ENCODE measurements at places on chromosomes 11 and 22.
A peak's percentile ranks its signal among the peaks of the same experiment; 100 is the strongest.

DNA sequence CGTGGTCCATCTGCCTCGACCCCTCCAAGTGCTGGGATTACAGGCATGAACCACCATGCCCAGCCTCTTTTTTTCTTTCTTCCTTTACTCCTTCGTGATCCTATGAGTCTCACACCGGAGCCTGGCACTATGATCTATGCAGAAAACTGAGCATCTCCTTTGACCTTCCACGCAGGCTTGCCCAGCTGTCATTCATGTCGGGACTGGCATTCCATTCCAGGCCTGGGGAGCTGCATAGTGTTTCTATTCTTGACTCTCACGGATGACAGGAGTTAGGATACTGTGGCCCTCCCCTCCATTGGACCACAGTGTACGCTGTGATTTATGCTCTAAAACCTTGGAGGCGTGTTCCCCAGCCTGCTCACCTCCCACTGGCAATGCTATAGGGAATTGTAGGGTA, 611.8 kb downstream of the BRD1 start:
- no peak for DNase-seq

DNA sequence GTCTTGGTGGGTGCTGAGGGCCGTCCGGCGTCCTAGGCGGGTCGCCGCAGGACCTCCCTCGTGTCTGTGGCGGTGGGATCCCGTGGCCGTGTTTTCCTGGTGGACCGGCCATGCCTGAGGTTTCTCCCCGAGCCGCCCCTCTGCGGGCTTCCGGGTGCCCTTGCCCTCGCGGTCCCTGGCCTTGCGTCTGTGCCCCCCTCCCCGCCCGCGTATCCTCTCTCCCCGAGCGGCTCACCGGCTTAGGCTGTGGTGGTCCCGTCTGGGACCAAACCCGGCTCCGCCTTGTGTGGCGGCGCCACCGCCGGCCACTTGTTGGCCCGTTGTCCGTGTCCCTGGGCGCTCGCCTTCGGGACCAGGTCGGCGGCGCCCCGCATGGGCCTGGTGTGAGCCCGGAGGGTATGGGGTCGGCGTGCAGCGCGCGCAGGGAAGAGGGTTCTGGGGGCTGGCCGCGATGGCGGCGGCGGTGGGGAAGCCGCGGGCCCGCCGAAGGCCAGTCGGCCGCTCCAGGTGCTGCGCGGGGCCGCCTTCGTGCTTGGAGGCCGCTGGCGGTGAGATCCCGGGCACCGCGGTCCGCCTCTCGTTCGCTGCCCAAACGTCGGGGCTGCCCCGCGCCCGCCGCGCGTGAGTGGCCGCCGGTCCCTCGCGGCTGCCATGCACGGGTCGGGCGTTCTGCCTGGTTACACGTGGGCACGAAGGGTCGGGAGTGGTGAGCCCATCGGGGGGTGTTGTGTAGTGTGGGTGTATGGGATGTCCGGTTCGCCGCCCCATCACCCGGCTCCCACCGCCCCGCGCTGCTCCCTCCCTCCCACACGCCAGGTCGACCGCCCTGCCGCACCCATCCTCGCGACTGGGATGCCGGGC, 3899.1 kb upstream of the OR11H1 start:
- DNase-seq = no peak

DNA sequence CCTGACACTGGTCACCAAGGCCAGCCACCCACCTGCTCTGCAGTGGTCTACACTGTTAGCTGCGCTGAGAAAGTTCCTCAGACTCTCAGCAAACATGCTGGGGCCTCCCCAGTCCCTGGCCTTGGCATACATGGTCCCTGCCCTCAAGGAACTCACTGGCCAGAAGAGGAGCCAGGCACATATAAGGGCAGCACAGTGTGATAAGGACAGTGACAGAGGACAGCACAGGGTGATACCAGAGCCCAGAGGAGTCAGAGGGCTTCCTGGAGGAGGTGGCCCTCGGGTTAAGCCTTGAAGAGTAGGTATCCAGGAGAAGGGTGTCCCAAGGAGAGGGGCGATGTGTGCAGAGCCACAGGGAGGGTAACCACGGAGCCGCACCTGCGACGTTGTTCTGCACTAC, 624 bp downstream of the ART1 start:
- no peak for DNase-seq

DNA sequence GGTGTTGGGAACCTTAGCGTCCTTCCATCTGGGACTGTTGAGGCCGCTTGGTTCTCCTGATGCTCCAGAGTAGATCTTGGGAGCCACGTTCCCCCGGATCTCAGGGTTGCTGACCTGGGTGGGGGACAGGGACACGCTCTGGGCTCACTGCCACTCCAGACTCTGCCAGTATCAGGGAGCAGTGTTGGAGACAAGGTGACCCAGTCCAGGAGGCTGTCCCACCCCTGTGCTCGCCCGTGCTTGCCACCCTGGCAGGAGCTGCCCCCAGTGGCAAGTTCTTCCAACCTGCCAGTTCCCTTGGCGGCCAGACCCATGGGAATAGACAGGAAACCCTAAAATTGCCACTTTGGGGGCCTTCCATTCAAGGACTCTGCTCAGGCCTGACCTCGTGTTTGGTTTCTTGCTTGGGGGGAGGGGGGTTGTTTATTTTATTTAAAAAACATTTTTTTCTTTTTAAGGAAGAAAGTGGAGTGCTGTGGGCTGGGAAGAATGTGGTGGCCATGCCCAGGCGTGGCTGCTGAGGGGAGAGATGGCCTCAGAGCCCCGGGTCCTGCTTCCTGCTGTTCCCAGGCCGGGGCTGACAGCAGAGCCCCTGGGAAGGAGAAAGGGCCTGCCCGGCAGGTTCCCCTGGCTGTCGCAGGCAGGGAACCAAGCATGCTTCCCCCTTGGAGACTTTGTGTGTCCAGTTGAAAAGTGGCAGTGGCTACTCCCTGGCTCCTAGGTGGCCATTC, 7.2 kb downstream of the GRK2 start:
- DNase-seq = no peak

- no peak for DNase-seq
These were observed 3.3 kb downstream of the A4GALT start for GRCh38 chr22:42717197-42717928.

DNA sequence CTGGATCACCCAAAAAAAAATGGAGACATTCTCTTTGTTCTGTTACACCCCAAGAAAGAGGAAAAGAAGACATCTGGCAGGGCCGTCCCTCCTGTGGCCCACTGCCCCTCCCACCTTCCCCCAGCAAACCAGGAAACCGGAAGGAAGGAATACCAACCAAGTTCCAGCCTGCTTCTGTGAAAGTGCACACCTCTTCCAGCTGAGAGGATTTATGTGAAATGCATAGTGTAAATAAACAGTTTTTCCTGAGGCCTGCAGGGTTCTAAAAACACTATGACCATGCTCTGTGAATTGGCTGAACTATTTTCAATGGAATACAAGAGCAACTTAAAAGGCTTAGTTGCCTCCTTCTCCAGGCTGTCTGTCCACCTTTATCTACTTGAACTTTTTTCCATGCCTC, 50.0 kb upstream of the CHST1 start:
- DNase-seq = no peak

GRCh38 chr22:42364604-42365110, 67.5 kb downstream of the NFAM1 start:
- DNase-seq = no peak

GRCh38 chr11:75275581-75275980, 35.0 kb downstream of the TPBGL start:
- DNase-seq = no peak

GRCh38 chr11:63532799-63533475, 3.7 kb upstream of the PLAAT4 start:
- peak; percentile 28 for DNase-seq

- no peak for DNase-seq
These were observed 72.4 kb upstream of the CARD18 start for GRCh38 chr11:105211806-105212554.

GRCh38 chr11:109706945-109707344, 285.0 kb downstream of the C11orf87 start:
- no peak for DNase-seq

DNA sequence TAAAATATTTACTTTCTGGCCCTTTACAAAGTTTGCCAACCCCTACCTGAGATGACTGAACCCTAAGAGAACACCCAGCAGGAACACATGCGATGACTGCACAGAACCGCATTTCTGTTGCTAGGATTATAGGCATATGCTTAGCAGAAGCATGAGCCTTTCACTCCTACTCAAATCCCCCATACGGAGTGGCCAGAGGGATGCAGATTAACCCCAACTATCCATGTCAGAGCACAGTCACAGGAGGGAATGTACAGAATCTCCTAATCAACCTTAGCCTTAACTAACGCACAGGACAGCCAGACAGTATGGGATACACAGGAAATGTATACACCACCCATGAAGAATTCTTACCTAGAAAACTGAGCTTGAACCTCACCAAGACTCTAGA, 6.2 kb downstream of the HPS4 start:
- no peak for DNase-seq

DNA sequence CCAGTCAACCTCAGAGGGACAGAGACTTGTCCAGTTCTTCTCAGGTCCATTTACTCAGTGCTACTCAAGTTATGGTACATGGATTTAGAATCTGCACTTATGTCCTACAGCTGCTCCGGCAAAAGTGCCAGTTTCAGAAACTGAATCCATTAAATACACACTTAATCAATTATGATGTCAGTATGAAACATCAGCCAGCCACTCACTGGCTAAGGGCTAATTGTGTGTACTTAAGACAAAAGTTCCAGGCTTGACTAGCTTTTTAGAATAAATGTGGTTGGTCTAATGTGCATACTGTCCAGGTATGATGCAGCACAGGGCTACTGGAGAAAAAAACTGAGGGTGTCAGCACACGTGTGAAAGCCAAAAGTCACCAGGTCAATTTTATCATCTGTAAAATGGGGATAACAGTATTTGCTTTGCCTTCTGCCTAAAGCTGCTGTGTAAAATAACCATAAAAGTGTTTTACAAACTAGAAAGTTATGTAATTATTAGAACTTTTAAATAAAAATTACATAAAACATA, 55.4 kb upstream of the CYP2D6 start:
- DNase-seq = no peak

DNA sequence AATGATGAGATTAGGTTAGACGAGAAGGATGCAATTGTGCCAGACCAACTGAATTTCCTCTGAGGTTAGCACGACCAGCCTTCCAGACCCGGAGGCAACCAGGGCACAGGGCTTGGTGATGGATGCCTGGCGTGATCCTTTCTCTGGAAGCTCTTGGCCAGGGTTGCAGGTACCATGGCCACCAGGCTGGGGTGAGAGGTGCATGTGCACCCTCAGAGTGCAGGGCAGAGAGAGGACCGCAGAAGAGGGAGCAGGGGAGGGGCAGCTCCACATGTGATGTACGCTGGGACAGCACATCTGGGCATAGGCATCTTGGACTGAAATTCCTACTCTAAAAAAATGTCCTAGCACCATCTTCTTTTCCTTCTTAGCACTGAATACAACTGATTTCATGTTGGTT, 10.9 kb downstream of the KCNJ1 start:
- DNase-seq = no peak

DNA sequence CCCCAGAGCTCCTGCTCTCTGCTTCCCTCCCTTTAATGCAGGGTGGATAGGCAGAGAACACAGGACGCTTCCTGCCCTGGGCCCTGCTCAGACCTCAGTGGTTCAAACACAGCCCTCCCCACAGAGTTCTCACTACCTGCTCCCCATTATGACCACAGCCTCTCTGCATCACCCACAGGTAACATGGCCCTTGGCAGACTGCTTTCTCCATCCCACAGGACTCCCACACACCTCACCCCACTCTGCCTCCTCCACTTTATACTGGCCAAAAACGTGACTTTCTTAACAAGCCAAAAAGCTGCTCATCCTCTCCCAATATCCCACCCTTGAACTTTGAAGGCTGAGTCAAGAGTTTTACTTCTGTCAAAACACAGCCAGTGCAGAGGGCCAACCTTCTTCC, 33.8 kb downstream of the BUD13 start:
- no peak for DNase-seq

DNA sequence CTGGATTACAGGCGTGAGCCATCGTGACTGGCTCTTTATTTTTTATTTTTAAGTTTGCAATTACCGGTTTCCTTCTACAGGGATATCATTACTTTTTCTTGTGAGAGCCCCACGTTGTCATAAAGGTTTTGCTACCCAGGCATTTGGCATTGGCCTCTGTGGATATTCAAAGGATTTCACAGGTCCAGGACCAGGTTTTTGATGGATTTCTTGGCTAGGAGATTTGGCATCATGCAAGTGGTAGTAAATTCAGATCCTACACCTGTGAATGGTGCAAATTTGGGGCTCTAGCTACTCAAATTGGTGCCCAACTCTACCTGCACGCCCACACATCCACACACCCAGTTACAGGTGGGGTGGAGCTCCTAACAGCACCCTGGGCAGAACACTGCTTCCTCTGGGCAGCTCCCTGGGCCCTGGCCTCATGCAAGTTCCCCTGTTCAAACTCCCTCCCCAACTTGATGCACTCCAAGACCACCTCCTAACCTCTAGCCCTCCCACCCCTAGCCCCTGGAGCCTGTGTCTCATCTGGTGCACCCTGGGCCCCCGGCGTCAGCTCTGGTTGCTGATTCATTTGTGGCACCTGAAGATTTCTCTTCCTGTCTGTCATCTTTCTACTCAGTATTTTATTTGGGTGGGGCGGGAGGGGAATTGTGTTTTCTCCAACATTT, 9.3 kb upstream of the MRGPRD start:
- no peak for DNase-seq

DNA sequence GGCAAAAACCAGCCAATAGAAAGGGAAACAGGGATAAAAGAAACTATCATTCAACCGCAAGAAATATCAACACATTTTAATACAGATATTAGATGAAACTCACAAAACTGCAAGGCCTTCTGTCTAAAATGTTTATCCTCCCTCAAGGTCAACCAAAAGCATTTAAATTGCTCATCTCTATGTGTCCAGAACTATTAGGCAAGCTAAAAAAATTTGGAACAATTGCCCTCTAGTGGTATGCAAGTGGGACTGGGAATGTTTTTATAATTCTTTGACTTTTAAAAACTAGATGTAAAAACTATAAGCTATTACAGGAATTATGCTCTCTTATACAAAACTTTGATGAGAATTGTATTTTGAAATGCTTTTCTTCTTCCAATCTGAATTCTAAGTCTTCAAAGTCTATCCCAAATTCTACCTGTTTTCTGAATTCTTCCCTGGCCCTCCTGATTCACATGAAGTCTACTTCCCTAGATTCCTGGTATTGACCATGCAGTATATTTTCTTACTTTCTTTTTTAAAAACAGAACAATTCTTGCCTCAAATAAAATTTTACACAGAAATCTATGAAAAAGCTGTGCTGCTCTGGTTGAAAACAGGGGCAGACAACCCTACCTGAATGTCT, 4.9 kb downstream of the CWC15 start:
- DNase-seq = no peak

- no peak for DNase-seq
These were observed 1375.1 kb upstream of the TENM4 start for GRCh38 chr11:80815752-80816453.
